NCI-H1417 treated with DMSO at 0.1 percent for 48 hours (cell line): ENCODE measurements at places on chromosomes 5 and 9.

GRCh38 chr9:107739601-107740082 is 250.1 kb upstream of the KLF4 start:
- no peak for DNase-seq

DNA sequence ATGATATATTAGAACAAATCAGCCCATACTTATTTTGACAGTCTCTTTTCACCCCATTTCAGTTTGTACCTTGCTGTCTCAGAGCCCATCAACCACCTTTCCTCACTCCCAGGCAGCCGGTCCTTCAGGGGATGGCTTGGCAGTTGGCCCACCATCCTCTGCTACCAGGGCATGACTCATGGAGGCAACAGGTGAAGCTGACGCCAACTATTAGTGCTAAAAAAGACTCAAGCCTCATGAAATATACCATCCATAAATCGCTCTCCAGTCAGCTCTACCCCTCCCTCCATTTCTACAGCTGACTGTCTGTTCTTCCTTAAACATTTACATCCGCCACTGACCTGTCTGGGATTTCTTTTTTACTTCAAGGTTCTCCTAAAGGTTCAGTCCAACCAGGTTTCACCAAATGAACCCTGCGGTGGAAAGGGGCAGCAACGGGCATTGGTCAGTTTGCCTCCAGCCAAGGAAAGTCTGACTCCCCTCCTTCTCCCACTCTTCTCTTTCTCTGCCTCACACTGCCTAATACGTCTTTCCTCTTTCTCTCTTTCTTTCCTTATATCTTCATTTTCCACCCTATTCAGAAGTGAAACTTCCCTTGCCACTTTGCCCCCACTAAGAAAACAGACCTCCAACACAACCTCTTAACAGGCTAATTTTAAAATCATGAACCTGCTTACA is 439.1 kb downstream of the RAB3C start:
- no peak for DNase-seq

DNA sequence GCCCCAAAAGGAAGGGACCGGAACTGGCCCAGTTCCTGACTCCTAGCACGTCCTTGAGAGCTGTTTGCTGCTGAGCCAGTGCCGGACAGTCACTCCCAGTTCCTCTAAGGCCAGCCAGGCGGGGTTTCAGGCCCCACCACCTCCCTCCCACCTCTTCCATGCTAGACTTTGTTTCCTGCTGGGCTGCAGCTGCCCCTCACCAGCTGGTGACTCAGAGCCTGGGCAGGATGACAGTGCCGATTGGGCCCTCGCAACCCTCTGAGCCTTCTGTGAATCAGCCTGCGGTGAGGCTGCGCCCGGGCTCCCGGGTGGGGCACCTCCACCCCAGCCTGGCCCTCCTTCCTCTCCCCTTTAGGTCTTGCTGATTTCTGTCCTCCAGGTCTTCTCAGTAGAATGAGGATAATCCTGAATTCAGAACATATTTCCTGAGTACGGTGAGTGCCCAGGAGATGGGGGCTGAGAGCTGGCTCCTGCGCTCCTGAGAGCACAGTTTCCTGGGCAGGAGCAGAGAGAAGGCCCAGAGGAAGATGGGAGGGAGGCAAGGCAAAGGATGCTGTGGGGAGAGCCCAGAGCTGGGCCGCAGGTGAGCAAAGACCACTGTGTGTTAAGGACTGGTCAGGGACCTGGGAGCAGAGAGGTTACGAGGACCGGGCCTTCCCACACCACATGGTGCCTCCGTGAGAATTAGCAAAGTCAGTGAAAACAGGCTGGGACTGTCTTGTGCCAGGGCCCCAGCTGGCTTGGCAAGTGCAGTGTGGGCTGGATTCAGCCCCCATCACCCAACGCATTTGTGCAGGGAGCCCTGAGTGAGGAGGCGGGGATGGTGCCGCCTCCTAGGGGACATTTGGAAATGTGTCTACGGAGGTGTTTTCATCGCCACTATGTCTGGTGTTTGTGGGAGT is 32.9 kb upstream of the STXBP1 start:
- peak; percentile 86 for DNase-seq

- DNase-seq, result no peak
Observed at GRCh38 chr5:9947225-9947714, 302.4 kb downstream of the ATPSCKMT start.

- no peak for DNase-seq
Observed at GRCh38 chr9:74348777-74349176, 148.4 kb upstream of the RORB start.

DNA sequence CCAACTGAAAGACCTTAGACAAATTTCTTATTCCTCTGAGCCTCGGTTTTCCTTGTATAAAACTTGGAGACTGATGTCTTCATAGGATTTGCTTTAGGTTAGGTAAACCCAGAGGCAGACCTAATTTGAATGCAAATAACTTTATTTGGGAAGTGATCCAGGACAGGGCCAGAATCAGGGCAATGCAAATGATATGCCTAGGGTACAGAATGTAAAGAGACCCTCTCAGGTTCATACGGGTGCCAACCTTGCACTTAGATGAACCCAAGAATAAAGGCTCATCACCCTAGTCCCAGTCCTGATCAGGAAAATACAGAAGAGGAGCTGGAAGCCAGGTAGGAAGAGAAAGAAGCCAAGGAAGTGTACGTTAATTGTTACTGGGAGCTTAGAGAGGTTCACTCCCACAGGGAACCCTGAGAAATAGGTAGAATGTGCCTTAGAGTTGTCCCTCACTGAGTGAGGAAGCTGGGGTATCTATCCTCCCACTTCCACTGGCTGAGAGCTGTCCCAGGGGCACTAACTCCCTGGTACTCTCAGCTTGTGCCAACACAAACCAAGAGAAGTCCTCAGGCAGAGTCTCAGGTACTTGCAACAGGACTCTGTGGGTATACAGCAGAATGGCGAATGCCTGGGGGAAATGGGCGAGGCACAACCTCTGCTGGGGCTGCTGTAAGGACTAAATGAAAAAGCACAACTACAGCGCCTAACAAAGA is 3.1 kb upstream of the HK3 start:
- no peak for DNase-seq

DNA sequence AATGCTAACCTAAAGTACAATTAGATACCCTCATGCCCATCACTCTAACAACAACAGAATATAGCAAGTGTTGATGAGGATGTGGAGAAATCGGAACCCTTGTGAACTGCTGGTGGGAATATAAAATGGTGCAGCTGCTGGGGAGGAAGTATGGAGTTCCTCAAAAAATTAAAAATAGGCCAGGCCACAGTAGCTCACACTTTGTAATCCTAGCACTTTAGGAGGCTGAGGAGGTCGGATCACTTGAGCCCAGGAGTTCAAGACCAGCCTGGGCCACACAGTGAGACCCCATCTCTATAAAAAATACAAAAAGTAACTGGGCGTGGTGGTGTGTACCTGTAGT is 18.0 kb upstream of the MRNIP start:
- no peak for DNase-seq

GRCh38 chr9:37761511-37761910 is 7.9 kb downstream of the TRMT10B start:
- DNase-seq, result no peak

DNA sequence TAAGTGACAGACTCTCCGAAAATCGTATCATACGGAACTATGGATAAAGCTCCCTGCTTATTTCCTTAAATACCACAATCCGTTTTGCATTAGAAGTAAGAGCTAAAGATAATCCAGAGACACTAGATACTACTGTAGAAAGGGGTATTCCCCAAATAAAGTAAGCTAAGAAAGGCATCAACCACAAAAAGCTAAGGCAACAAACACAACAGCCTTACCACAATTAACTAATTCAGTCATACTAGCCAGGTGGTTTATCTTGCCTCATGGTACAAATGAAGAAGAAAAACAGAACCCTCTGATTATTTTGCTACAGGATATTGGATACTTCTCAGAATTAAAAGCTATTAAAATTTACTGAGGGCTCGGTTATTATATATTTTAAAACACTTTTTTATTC is 14.1 kb downstream of the ERP44 start:
- no peak for DNase-seq

DNA sequence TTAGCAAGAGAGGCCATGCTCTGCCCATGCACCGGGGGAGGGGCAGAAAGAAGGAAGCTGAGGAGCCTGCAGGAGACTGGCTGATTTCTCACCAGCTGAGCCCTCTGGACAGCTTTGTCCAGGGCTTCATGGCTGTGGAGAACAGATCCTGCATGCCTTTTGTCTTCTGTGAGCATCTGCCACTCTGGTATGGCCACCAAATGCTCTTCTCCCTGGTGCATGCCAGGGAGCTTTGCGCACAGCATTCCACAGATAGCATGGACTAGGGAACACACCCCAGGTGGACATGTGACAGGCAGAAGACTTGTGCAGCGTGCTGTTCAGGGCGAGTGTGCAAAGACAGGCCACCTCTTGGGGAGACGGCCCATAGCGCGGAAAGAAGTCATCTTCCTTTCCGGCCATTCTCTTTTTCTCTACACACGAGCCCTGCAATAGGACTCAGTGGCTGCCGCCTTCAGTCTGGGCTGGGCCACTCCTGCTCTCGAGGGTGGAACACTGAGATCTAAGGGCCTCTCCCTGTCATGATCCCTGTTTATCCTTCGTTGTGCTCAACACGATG is 56.7 kb downstream of the GADD45G start:
- no peak for DNase-seq

DNA sequence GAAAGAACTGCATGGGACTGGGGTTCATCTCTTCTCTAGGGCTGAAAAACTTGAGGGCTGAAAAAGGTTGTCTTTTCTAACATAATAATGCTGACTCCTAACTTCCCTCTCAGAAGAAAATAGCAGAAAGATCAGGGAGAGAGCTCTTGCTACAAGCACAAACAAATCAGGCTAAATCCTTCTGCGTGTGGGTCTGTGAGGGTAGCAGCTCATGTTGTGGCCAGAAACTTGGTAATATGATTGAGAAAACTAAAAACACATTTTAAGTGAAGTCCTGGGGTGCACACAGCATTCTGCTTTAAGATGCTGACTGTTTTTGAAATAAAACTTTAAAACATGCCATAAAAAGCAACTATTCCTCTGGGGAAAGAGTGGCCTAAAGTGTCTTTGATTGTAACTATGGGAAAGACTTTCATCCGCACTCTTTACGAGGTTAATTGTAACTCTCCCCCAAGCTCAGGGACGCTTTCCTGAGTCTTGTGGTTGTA is 56.7 kb downstream of the SAXO1 start:
- DNase-seq, result no peak

DNA sequence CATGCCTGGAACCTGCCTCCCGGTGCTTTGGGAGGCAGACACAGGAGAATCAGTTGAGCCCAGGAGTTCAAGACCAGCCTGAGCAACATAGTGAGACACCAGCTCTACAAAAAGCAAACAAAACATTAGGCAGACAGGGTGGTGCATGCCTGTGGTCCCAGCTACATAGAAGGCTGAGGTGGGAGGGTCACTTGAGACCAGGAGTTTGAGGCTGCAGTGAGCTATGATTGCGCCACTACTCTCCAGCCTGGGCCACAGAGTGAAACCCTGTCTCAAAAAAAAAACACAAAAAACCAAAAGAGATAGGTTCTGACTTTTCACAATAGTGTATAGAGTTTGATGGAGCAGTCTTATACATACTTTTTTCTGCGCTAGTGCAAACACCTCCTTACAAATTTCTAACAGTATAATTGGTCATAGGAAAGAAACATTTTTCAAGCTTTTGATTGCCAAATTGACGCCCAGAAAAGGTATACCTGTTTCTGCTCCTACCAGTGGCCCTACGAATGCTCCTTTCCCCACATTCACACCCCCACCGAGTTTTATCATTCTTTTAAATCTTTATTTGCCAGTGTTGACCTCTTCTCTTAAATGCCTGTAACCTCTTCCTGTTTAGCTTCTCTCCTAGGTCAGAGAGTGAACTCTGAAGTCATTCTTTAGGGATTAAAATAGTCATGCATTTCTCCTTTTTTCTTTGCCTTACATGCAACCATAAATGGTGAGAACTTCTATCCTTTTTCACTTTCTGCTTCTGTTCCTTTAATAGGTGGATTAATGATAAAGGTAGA is 7.5 kb downstream of the DOCK8 start:
- no peak for DNase-seq

- DNase-seq, result no peak
Observed at GRCh38 chr9:83061990-83062650, 822 bp downstream of the RASEF start.

- DNase-seq, result no peak
Observed at GRCh38 chr5:32110111-32110696, 63.9 kb downstream of the GOLPH3 start.

GRCh38 chr5:150502106-150502505 is 5.8 kb upstream of the NDST1 start:
- no peak for DNase-seq

- no peak for DNase-seq
Observed at GRCh38 chr5:79798893-79799590, 109.4 kb downstream of the CMYA5 start.

DNA sequence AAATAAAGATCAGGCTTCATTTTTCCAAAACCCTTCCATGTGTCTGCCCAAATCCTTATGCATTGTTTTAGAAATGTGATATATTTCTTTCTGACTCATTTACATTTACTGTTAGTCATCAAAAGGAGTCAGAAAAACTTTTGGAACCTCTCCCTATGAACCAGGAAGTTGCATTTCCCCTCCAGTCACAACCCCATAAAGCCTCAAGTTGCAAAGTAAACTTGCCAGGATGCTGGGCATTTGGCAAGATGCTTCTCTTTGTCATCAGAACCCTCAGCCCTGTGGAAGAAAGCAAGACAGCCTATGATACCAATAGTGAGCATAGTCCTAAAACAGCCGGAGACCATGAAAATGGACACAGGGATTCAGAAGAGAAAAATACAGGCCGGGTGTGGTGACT is 84.2 kb downstream of the MUSK start:
- DNase-seq, result no peak

DNA sequence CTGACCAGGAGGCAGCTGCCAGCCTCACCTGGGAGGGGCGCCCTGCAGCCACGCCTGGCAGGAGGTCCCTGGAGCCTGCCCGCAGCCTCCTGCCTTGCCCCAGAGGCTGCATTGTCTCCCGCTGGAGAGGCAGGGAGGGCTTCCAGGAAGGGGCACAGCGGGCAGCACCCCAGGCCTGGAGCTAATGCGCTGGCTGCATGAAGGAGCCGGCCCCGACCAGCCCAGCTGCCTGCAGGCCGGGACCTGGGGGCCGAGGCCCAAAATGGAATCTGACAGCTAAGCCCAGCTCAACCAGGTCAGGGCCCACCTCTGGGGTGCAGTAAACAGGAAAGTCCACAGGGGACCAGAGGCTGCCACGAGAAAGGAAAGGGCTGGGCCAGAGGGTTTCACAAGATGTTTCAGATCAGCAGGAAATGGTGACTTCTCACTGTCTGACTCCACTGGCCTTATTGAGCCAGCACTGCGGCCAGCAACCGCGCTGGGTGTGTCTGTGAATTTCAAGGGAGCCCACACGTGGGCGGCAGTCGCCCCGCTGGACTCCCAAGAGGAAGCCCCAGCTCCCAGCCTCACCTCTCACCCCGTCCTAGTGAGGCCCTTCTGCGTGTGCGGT is 18.6 kb upstream of the NOTCH1 start:
- no peak for DNase-seq

- DNase-seq, result peak; percentile 11
Observed at GRCh38 chr9:127869310-127870152, 7.9 kb downstream of the AK1 start.

GRCh38 chr5:157682257-157682656 is 10.9 kb downstream of the C5orf52 start:
- DNase-seq, result no peak

GRCh38 chr5:111495159-111495558 is 17.2 kb downstream of the STARD4 start:
- no peak for DNase-seq

GRCh38 chr9:1909322-1909721 is 105.8 kb upstream of the SMARCA2 start:
- no peak for DNase-seq

GRCh38 chr9:133714606-133715294 is 23.4 kb downstream of the SARDH start:
- DNase-seq, result no peak
